ENCODE measurements at places on chromosomes 13 and 19.

GRCh38 chr13:49428041-49428763, 15.7 kb downstream of the CAB39L start:
- DNase-seq = no peak

DNA sequence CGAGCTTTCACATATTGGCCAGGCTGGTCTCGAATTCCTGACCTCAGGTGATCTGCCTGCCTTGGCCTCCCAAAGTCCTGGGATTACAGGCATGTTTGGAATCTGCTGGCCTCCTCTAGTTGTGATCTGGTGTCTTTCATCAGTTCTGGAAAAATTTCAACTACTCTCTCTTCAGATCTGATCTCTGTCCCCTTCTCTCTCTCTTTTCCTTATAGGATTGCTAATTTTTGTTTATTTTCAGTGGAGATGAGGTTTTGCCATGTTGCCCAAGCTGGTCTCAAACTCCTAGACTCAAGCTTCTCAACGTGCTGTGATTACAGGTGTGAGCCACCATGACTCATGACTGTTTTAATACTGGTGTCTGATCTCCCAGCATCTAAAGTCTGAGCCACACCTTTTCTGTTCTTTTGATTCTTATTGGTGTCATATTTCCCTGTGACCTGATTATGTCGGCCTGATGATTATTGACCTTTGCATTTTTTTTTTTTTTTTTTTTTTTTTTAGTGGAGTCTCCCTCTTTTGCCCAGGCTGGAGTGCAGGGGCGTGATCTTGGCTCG, 10.4 kb upstream of the NANOS2 start:
- DNase-seq = no peak

- DNase-seq = no peak
Measured at GRCh38 chr13:39056018-39056417, 17.8 kb downstream of the NHLRC3 start.

DNA sequence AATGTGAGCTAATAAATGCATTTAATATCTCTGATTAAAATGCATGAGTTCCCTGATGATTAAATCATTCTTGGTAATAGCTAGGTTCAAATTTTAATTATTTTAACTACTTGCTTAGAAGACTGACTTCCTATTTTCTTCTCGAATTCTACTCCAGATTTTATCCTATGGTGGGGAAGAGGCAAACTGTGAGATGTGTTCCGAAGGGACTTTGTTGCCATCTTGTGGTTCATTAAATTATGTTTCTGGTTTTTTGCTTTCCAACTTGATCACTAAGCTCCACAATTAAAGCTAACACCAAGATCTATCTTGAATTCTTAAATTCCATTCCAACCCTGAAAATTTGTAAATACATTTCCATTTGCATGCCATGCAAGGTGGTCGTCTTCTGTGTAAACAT, 538.4 kb upstream of the PCDH20 start:
- peak; percentile 14 for DNase-seq

DNA sequence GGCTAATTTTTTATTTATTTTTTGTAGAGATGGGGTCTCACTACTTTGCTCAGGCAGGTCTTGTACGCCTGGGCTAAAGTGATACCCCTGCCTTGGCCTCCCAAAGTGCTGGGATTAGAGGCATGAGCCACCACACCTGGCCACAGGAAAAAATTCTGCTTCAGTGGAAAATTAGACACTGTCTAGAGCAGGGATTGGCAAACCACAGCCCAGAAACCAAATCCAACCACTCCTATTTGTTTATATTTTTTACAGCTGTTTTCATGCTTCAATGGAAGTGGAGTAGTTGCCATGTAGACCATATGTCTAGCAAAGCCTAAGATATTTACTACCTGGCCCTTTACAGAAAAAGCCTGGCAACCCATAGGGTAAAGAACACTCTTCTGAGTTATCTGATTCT, 123.7 kb upstream of the MRI1 start:
- DNase-seq = no peak

DNA sequence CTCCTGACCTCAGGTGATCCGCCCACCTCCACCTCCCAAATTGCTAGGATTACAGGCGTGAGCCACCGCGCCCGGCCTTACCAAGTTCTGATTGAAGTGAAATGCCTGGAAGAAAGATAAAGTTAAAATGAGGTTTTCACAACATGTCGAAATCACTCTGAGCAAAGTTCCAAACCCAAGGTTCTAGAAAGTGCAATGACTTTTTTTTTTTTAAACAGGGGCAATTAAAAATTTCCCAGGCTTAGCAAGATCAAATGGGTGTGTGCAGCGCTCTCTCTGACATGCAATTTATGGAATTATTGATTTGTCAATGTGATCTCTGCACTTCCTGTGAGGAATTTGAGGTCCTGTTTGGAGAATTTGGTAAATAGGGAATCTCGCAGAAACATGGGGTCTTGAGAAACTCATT, 12.8 kb upstream of the MAP2K2 start:
- no peak for DNase-seq

DNA sequence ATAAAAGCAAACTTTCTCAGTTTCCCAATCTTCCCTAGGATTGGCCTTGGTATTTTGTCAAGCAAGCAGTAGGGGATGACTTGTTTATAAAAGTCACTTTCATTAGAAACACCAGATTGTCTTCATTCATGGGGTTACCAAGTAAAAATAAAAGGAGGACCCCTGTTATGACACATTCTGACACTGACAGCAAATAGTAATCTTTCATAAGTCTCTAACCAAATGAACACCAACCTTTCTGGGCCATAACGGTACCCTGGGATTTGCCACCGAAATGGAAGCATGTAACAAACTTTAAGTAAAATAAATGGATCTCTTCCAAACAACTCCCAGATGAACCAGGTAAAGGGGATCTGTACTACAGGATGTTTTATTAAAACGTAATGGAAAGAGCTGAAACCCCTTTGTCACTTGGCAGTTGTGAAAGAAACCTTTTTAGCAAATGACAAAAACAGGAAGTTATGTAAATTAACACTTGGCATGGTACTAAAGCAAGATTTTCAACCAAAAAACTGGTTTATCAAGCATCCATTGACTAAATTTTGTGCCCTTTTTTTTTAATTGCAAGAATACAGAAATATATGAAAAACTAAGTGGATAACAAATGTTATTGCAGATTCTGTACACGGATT, 335.6 kb downstream of the RBM26 start:
- no peak for DNase-seq

- no peak for DNase-seq
Measured at GRCh38 chr13:112890316-112891145, 78.5 kb upstream of the MCF2L start.

DNA sequence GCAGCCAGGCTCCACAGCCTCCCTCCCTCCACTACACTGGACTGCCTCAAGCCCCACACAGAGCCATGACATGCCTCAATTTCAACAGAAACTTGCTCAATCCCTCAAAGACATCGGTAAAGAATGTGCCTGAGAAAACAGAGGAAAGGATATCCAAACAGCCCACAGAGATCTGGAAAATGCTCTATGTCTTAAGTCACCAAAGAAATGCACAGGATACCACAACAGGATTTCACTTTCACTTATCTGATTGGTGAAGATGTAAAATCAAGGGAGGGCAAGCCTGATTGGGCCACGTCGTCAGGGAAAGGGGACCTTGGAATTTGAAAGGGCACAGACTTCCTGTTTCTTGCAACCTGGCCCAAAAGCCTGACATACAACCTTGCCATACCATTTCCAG, 14.2 kb downstream of the CACNA1A start:
- no peak for DNase-seq

DNA sequence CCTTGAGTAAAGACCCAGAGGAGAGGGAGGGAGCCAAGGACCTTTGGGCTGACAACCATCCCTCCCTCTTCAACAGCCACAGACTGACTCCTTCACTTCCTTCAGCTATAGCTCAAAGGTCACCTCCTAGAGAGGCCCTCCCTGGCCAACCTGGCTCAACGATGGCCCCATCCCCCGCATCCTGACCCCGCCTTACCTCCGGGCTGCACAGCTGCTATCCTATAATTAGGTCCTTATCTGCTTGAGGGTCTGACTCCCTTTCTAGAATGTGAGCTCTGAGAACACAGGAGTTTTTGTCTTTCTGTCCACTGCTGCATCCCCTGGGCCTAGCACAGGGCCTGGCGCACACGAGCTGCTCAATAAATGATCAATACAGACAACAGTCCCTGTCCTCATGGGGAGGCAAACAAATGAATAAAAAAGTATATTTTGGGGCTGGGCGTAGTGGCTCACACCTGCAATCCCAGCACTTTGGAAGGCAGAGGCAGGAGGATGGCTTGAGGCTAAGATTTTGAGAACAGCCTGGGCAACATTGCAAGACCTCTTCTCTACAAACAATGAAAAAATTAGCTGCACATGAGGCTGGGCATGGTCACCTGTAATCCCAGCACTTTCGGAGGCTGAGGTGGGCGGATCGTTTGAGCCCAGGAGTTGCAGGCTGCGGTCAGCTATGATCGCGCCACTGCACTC, 6.6 kb upstream of the LGALS4 start:
- DNase-seq = peak; percentile 16

GRCh38 chr13:98171900-98172589, 5.0 kb downstream of the RNF113B start:
- no peak for DNase-seq

GRCh38 chr19:5211217-5211822, 129.3 kb downstream of the PTPRS start:
- DNase-seq = no peak

DNA sequence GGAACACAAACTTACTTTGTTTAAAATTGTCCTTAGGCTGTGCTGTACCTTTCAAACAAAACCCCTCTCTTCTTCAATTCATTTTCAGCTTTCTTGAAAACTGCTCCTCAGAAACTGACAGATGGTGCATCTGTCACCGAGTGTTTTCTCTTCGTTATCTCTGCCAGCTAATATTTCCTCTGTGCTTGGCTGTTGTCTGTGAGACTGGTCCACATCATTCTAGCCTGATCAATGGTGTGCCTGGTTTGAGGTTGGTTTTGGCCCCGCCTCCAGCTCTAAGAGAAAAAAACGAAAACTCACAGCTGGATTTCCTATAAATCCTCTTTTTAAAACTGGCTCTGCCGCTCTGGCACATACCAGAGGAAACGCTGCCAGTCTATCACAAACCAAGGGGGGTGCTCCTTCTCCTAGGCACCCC, 79.7 kb downstream of the STARD13 start:
- DNase-seq = no peak

DNA sequence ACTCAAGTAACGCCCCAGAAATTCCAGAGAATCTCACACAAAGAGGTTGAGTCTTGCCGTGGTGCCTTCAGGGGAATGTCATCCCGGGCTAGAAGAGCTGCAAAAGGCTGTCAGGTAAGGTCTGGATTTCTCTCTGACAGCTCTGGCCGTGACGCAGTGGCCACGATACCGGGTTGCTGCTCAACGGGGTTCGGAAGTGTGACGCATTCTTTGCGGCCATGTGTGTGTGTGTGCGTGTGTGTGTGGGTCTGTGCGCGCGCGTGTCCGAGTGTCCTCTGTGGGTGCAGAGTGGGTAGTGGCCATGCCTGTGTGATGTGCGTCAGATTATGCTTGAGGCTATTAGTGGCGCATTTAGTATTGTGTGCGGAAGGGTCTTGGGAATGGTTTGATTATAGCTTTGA, 306 bp downstream of the ZNF540 start:
- DNase-seq = no peak

All from left renal pelvis (tissue), 4 donors.